SK-N-SH (cell line): ENCODE measurements at places on chromosomes 11 and 22. TPM values are rescaled to one million over a fixed set of nuclear protein-coding genes. Genes with fewer than 3 reads are reported as not detected.

OR2AG2 gene
- not detected in 2 replicates for polyA plus RNA-seq

UBQLNL gene
- 0.03 and 0.10 TPM in 2 replicates for polyA plus RNA-seq

INPP5J gene
- 3.2 TPM in 2 replicates for polyA plus RNA-seq

HIKESHI gene
- polyA plus RNA-seq = 62.3 and 67.6 TPM in 2 replicates

OR9I1 gene
- not detected in 2 replicates for polyA plus RNA-seq

IFITM2 gene
- 398 and 518 TPM in 2 replicates for polyA plus RNA-seq

APOL1 gene
- polyA plus RNA-seq = 0.42 and 0.56 TPM in 2 replicates

KREMEN1 gene
- 7.9 and 10.0 TPM in 2 replicates for polyA plus RNA-seq

OR2AG1 gene
- polyA plus RNA-seq = not detected in 2 replicates

MUC15 gene
- polyA plus RNA-seq = not detected in 2 replicates

PVALB gene
- polyA plus RNA-seq = not detected in 2 replicates

- no peak for DNase-seq
Observed at GRCh38 chr11:11777897-11778296, 63.9 kb upstream of the USP47 start.

- no peak for DNase-seq
Observed at GRCh38 chr11:61349916-61350315, 11.8 kb downstream of the CYB561A3 start.

GRCh38 chr22:45717789-45718188 is 46.2 kb downstream of the ATXN10 start:
- no peak for DNase-seq

DNA sequence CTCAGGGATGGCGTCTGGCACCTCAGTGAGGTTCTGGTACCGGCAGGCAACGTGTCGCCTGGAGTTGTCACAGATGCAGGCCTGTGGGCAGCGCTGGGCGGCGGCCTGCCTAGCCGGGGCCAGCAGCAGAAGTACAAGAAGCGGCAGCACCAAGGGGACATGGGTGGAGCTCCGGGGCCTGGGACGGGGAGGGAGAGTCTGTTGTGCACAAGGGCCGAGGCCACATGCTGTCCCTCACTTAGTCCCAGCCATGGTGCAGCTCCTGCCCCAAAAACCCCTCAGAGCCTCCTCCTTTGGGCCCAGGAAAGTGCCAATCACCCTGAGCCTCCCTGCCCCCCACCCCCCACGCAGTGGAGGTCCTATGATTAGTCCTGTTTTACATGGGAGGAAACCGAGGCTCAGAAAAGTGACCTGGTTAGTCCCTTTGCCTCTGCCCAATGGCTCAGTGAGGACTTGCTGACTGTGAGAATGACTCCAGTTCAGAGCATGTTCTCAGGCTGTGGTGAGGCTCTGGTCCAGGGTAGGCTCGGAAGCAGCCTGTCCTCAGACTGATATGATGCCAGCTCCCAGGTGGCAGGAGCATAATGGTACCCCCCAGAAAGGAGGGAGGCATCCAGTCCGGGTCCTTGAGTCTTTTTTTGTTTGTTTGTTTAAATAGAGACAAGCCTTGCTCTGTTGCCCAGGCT is 1.1 kb downstream of the CHADL start:
- no peak for DNase-seq

DNA sequence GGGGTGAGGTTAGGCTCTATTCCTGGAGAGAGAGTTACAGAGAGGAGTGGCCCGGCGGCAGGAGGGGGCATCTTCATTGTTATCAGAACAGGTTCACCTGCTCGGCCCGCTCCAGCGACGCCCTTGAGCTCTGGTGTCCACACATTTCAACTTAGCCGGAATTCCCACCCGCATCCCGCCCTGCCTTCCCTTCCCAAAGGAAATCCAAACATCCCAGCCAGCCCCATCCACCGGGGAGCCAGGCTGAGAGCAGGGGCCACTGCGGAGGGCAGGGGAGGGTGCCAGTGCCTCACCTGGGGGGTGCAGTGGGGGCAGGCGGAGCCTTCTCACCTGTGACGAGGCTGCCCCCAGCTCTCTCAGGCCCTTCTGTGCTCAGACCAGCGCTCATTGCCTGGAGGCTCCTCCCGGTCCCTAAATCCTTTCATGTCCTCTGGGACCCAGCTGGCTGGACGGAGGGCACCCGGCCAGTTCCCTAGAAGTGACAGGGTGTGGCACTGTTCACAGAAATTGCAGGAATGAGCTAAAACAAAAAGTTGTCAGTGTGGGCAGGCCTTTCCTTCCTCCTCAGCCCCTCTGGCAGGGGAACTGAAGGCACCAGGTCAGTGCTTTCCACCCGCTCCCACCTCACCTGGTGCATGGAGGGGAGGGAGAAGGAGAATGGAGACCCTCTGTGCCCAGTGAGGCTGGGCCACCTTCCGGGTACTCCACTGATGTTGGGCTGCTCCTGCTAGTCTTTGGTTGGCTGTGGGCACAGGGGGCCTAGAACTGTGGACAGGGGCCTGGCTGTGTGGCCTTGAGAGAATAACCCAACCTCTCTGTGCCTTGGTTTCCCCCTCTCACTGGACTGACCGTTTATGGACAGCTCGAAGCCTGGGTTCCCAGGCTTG is 2.2 kb upstream of the MRGPRG start:
- DNase-seq = peak; percentile 24

DNA sequence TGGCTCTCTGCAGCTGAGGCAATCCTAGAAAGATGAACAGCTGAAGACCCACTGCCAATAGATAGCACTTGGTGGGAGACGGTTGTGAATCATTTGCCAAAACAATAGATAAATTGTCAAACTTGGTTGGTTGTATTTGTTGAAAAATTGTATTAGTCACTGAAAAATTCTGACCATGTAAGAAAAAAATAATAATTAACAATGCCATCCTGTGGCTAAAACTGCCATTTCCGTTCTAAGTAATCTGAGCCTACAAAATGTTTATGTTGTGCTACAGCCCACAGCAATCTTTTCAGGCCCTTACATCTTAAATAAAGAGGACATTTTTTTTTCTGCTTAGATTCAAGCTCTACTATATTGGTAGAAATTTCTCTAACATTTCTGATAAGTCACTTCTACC is 103.2 kb upstream of the ANO3 start:
- DNase-seq = no peak

DNA sequence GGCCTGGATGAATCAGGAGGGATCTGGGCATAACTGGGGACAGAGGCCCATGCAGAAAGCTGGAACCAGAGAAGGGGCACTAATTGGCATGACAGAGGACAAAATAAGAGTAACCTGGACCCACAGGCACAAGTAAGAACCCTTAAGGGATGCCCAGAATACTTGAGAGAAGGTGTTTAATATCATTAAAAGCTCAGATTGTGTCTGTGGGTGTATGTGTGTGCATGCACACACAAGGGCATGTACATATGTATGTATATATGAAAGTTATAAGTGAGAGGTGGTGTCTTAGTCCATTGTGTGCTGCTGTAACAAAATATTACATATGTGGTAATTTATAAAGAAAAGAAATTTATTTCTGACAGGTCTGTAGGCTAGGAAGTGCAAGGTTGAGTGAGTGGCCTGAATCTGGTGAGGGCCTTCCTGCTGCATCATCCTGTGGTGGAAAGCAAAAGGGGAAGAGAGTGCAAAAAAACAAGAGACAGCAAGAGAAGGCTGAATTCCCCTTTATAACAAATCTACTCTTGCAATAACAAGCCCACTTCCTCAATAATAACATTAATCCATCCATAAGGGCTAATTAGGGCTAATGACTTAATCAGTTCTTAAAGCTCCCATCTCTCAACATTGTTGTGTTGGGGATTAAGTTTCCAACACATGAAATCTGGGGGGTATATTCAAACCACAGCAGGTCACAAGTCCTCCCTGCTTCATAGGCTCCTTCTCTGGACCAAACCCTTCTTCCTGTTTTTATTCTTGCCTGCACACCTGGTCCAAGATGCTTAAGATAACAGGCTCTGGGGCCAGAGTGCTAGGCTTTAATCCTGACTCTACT is 68.3 kb upstream of the POU2AF2 start:
- DNase-seq = no peak

DNA sequence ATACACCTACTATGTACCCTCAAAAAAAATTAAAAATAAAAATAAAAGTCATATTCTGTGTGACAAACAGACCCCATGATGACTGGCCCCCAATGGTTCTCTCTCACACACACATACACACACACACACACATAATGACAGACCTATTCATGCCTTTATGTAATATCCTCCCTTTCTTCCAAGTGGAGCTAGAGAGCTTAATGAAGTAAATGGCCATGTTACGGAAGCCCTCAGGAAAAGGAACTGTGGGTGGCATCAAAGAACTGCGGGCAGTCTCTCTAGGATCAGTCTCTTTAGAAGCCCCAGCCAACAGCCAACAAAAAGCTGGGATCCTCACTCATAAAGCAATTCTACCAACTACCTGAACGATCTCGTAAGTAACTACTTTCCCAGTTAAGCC is 125.5 kb downstream of the SIK3 start:
- DNase-seq = no peak

DNA sequence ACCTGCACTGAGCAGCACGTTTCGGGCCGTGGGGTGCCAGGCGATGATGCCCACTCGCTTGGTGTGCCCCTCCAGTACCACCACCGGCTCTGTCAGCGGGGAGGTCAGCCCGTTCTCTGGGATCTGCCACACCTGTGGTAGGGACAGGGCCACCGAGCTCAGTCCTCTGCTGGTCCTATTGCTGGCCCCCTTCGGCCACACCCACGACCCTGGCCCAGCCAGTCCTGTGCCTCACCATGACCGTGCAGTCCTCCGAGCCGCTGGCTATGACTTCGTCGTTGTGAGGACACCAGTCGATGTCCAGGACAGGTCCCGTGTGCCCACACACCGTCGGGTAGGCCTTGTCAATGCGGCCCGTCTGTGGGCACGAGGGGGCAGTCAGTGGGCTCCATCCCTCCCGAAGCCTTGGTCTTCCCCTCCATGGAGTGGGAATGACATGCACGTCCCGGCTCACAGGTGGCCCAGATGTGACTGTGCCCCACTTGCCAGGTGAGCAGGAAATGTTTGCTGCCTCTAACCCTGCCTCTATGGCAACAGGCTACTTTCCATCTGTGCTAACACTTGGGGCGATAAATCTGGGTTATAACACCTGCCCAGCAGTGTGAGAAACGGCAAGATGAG is 1.4 kb downstream of the CORO1B start:
- no peak for DNase-seq

- DNase-seq = no peak
Observed at GRCh38 chr22:42766860-42767259, 46.2 kb upstream of the A4GALT start.

GRCh38 chr11:84290647-84291046 is 1004.5 kb upstream of the CCDC90B start:
- DNase-seq = no peak

- no peak for DNase-seq
Observed at GRCh38 chr11:14345668-14346067, 13.3 kb downstream of the RRAS2 start.

DNA sequence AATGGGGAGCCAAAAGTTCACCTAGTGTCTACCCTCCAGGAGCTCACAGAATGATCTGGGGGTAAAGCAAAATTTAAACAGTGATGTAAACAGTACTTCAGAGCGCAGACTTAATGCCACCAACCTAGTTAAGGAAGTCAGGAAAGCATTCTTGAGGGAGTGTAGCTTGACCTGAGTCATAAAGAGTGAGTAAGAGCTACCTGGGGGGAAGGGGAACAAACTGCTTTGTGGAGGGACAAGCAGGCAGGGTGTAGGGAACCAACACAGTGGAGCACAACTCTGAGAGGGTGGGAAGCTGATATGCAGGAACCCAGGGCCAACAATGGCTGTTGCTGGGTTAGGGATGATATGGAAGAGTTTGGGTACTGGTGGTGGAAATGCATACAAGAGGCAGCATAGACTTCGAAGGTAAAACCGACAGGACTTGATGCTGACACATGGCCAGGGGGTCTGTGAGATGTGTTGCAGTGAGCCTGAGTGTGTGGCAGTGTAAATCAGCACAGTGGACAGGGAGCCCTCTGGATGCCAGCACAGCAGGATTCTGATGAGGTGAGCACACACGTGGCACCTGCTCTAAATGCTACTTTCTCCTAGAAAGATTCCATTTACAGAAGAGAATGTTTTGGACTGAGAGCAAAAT is 58.3 kb upstream of the CYP2D6 start:
- no peak for DNase-seq

- no peak for DNase-seq
Observed at GRCh38 chr22:23889620-23890019, 4.6 kb upstream of the MIF start.

- peak; percentile 87 for DNase-seq
Observed at GRCh38 chr22:40856513-40857308, at the start of the genes ST13 and XPNPEP3. ST13 (minus strand) TSS chr22:40856639; CDS start chr22:40856540, 99 bp downstream. XPNPEP3 (plus strand) TSS chr22:40857148; CDS start chr22:40857182, 34 bp downstream.

DNA sequence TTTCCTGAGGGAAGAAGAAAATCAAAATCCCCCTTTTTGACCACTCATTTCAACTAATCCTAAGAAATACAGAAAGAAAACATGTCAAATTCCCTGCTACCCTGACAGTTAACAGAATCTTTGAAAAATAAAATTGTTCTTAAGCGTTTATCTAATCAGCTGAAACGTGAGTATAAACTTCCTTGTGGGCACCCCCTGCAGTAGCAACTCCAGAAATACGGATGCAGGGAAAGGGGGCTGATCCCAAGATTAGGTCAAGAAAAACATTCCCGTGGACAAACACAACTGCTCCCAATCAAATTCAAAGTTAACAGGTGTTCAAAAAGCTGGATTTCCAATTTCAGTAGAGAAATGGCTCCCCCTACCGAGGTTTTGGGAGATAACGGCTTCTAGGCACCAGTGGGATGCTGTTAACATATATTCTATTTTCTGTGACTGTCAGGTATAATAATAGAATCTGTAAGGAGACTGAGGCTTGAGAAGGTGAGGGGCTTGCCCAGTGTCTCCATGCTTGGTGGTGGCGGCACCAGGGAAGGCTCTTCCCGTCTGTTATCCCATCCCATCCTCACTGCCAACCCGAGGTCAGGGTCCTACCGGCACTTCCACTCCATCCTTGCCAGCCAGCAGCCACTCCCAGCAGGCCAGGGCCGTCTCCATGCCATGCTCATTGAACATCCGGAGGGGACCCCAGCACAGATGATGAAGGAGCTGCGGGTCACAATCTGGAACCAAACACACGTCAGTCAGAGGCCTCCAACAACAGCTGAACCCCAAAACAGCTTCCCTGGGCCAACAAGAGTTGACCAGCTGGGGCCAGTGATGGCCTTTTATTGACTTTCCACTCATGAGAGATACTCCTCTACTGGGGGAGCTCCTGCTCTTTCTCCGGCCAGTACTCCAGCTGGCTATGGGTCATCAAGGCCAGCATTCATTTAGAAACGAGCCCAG is 32.0 kb upstream of the SERPIND1 start:
- DNase-seq = peak; percentile 66

GRCh38 chr22:40433416-40434090 is 63.2 kb downstream of the SGSM3 start:
- no peak for DNase-seq

- DNase-seq = peak; percentile 69
Observed at GRCh38 chr11:16607675-16608644, 130.5 kb upstream of the C11orf58 start.

- peak; percentile 68 for DNase-seq
Observed at GRCh38 chr22:37018815-37019308, 385 bp downstream of the TST start.

GRCh38 chr11:407651-408123 is 7.1 kb downstream of the SIGIRR start:
- DNase-seq = no peak
